Activated effector memory CD4-positive, alpha-beta T cell treated with Interleukin-2 at 50 U/mL for 16 hours (primary cell): ENCODE measurements at places on chromosomes 1 and 21.
A peak's percentile ranks its signal among the peaks of the same experiment; 100 is the strongest.

DNA sequence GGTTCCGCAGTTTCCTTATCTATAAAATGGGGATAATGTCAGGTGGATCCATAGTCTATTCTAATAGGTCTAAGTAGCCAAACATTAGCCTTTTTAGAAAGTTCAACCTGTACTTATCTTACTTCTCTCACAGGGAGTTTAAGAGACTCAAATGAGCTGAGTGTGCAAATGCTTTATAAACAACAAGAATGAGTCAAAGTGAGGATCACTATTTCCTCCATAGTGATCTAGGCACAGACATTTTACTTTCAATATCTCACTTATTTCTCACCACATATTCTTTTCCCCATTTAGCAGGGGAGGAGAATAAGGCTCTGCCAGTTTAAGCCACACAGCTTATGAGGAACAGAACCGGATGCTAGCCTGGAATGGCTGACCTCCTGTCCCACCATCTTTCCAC is 92.1 kb upstream of the LMO4 start:
- DNase-seq: no peak

DNA sequence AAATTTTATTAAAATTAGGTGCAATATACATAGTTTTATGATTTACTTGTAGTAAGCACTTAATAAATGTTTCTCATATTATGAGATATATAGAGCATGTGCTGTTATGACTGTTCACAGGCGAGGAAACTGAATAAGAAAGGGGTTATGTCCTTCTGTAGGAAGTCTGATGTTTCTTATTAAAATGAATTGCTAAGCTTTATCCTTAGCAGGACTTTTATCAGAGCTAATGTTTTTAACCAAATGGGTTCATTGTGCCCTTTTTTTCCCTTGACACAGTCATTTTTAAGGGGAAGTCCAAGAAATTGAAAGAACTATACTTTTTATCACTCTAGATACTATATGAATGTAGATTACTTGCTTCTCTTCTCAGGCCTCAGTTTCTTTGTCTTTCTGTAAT is 285.2 kb downstream of the PTPRC start:
- no peak for DNase-seq

GRCh38 chr1:164576291-164577271 is 17.6 kb downstream of the PBX1 start:
- DNase-seq: no peak

- DNase-seq: no peak
Observed at GRCh38 chr1:205371871-205372660, 15.3 kb upstream of the KLHDC8A start.

- no peak for DNase-seq
Observed at GRCh38 chr1:98210064-98210463, 289.2 kb upstream of the DPYD start.

- DNase-seq: no peak
Observed at GRCh38 chr1:165960881-165961280, 133.5 kb downstream of the UCK2 start.

DNA sequence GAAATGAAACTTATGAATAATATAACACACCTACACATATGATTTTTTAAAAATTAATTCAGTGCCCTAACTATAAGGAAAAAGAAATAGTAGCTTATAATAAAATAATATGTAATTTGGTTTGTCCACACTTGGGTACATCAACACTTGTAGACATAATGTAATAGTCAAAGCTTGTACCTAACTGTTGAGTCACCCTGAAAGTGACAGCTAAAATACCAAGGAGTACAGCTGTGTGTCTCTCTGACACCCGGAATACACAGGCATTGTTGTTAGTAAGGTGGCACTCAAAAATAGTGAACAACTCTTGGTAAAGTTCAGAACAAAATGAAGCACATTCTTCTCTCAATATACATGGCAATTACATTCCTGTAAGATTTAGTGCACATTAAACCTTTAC is 243.4 kb downstream of the TRABD2B start:
- no peak for DNase-seq

- DNase-seq: no peak
Observed at GRCh38 chr1:67588178-67588855, 96.7 kb upstream of the GADD45A start.

DNA sequence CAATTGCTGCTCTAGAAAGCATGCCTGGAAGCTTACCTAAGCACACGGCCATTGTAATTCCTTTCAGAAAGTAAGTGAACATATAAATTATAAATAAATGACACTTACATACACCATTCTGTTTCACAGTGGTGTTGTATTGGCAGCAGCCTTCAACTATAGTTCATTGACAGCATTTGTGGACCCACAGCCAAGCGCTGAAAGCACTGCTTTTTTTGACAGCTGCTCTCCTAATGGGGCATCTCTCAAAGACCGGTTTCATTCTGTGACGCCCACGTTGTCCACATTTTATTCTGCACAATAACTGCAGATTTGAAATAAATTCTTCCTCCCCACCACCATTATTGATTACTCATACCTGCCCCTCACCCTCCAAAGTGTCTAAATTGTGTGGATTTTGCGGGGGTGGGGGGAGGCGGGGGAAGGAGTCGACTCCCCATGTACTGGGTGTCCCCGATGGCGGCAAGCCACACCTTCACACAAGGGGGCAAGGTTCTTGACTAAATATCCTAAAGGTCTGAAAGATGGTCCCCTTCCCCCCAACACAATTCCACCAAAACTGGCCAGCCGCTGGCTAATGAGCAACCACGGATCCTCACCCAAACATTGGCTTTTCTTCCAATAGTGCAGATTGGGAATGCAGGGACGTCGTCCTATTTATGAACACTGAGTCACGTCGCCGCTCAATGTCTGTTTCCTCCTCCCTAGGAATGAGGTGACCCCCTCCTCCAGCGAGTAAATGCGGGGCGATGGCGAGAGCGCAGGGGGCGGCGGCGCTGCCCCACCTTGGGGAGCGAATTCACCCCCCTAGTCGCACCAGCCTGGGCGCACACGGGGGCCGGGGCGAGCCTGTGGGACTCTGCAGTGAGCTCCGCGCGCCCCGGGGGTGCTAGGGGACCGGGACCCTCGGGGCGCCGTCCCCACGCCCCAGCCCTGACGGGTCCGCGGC is 960 bp downstream of the RCAN1 start:
- DNase-seq: no peak

DNA sequence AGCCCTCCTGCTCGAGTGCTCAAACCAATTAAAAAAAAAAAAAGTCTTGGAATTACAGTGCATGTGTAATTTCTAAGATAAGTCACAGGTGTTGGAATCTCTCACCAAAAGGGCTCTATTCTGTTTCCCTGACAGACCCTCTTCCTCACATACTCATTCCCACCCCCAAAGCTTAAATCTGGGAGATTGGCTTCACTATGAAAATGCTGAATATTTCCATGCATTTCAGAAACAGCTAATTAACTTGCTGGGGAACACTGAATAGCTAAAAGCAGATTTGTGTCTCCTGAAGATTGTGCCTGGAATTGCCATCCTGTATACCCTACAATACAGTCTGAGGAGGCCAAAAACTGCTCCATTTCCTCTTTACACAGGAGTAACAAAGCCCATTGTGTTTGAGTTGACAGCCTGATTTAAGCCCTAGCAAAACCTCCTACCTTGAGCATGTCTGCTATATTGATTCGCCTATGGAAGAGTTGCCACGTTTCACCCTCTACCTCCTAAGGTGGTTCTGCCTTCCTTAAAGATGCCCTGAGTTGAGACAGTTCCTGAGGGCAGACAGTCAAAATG is 1.4 kb upstream of the PIK3R3 start:
- DNase-seq: no peak

- no peak for DNase-seq
Observed at GRCh38 chr1:201299968-201300367, 16.7 kb downstream of the PKP1 start.

- no peak for DNase-seq
Observed at GRCh38 chr1:102282955-102283354, 286.2 kb upstream of the OLFM3 start.

DNA sequence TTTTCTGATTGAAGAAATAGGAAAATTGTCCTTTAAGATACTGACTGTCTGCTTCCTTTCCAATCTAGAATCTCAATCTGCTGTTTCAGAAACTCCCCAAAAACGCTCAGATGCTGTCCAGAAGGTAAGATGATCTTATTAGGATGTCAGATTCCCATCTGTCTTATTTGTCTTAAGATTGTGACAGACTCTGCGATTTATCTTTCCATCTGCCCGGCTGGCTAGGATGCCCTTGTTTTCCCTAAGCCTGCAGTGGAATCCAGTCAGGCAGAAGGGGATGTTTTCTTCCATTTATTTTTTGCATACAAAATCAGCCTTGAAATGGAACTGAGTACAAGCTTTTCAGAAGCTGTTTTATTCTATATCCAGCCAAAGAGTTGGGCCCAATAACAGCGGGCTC is 96.5 kb downstream of the FMN2 start:
- no peak for DNase-seq

DNA sequence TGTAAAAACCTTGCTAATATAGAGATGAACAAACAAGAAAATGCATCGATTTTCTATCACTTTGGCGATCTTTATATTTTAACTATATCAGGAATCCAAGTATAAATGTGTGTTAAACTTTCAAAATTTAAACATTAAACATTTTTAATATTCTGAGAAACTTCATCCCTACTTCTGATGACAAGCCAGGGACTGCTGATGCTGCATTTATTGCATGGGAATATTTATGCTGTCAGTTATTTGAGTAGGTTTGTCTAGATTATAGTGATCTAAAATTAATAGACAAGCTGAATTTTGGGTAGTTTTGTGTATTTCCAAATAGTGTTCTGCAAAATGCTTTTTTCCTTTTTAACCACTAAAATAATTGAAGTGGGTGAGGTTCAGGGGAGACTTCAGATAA is 175.3 kb downstream of the LEPR start:
- DNase-seq: no peak

DNA sequence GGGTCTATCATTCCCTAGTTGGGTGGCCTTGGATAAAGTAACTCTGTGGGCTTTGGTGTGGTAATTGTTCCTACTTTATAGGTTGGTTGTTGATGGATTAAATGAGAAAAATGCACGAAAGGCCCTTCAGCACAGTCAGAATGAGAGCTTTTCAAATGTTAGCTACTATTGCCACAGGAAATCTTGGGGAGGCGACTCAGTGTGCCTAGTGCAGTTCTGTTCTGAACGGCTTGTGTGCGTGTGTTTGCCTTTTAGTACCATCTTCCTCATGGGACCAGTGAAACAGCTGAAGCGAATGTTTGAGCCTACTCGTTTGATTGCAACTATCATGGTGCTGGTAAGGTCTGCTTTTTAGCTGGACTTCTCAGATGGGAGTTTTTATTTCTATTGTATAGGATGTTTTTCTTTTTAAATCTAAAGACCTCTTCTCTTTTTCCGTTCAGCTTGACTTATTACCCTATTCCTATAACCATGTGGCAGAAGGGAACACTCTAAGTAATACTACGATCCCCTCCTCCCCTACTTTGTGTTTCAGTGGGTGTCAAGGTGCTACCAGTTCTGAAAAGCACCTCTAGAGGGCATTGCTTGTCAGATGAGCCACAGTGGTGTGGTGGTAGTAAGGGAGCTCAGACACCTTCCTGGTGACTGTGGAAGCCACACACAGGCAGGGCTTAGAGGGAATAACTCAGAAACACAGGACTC is 9.2 kb downstream of the SFT2D2 start:
- peak; percentile 15 for DNase-seq

DNA sequence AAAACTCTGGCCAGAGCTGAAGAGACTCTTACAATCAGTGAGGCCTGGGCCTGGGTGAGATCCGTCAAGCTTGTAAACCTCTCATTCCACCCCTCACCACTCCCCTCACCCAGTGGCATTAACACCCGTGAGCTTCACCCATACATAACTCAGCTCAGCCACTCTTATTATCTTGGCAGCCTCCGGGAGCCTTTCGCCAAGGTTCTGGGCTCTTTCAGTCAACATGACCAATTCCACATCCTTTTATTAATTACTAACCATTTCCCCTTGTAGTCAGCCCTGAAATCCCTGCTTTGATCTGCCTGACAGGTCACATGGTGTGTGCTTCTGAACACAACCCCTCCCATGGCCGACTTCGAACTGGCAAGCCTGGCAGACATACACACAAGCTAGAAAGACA is 134.8 kb downstream of the SETD4 start:
- no peak for DNase-seq

DNA sequence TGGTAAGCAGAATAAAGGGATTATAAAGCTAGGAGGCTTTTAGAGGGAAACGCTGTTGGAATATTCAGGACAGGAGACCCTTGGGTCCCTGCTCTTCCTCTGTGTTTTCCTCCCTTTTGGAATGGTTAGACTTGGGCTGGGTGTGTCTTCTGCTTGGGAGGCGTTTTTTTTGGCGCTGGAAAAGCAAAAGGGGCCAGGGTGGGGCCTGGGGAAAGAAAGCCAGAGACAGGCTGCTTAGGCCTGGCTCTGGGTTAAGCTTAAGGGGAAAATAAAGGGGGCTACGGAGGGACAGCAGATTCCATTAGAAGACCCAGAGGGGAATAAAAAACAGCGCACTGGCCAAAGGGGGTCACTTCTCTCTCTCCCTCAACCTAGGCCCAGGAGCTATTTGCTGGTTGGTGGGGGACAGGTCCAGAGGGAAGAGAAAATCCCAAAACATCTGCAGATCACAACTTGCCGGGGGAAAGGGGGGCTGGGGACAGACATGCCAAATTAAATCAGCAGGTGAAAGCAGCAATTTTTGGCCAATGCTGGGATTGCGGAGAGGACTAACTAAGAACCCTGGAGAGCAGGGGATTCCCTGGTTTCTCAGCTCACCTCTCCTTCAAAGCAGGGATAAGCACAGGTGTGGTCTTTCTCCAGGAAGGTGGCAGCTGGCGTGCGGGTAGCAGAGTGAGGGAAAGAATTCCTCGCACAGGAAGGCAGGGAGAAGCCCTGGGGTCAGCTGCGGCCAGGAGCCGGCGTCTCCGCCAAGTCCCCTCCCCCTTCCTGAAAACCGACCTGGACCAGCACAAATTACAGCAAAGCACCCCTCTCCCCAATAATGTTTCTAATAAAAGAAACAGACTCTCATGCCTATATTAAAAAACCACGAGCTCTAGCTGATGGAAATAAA is 82.2 kb upstream of the AK4 start:
- DNase-seq: no peak

DNA sequence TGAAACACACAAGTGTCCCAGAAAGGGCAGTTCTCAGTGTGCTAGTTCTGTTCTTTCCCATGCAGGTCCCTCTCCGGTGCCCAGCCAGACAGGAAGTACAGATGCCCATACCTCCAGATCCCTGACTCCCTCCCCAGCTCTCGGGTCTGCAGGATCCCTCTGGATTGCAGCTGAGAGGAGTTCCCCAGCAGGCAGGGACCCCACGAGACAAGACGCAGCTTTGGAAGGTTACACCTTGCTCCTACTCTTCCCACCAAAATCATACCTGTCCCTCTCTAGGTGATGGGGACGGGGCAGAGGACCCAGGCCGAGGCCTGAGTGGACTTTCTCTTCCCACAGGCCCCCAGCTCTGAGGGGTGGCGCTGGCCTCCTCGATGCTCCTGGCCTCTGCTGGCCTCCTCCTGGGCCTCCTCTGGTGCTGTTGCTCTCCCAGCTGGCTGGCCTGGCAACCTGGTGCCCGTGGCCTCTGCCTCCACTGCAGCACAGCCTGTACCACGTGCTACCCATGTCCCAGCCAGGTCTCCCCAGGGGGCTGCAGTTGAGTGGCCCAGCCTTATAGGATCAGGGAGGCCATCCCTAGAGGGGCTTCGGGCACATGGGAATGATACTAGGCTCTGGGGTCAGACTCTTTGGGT is 9.4 kb downstream of the LDLRAD2 start:
- no peak for DNase-seq
